ENCODE measurements at places on chromosomes 16 and 17.

- DNase-seq = no peak
These were observed 130.2 kb upstream of the CDH5 start for GRCh38 chr16:66236301-66236700.

DNA sequence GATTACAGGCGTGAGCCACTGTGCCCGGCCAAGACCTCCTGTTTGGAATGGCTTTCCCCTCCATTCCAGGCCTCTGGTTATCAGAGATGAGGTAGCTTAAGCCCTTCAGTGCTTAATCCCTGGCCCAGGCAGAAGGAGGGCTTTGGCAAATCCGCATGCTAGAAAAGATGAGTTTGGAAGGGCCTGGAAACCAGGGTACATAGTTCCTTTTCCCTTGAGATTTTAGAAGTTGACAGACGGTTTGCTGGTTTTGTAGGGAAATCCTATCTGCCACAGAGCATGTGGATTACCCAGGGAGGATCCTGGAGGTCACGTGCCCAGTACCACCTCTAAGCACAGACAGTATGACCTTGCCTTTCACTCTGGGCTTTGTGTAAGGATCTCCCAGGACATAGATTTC lies 114.7 kb upstream of the CACNG3 start:
- DNase-seq = no peak

DNA sequence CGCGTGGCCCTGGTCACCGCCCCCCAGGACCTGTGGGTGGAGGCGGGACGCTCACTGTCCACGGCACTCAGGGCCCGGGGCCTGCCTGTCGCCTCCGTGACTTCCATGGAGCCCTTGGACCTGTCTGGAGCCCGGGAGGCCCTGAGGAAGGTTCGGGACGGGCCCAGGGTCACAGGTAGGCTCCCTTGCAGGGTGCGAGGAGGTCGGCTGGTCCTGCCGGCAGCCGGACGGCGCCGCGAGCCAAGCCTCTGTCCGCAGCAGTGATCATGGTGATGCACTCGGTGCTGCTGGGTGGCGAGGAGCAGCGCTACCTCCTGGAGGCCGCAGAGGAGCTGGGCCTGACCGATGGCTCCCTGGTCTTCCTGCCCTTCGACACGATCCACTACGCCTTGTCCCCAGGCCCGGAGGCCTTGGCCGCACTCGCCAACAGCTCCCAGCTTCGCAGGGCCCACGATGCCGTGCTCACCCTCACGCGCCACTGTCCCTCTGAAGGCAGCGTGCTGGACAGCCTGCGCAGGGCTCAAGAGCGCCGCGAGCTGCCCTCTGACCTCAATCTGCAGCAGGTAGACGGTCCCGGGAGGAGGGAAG lies 1.3 kb downstream of the GUCY2D start:
- DNase-seq = no peak

DNA sequence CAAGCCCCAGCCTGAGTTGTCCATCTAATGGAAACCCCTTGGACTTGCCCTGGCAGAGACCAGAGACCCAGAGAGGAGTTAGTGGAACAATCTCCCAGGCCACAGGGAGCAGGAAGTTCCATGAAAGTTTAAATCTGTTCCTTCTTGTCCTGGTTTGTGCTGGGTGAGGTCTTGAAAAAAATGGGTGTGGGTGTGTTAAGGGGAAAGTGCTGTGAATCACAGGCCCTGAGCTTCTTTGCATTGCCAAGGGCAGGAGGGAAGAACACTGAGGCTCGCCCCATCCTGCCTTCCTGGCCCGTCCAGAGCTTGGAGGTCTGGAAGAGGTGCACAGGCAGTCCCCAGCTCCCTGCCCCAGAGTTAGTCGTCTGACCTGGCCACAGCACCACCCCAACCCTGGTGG lies 2.3 kb downstream of the ADORA2B start:
- DNase-seq = no peak

GRCh38 chr16:2755158-2755557 lies 2.7 kb downstream of the SRRM2 start:
- no peak for DNase-seq

Data from NCI-H187 (cell line).